Activated CD4-positive, alpha-beta T cell treated with anti-CD3 and anti-CD28 coated beads, Interleukin-2, amount 10 ng/mL, durations not matched to agents 7 days and 5 days (primary cell): ENCODE measurements at places on chromosomes 16 and 17. TPM values are rescaled to one million over a fixed set of nuclear protein-coding genes. Genes with fewer than 3 reads are reported as not detected.

The CDH15 gene
- not detected for total RNA-seq

The PRKCA gene
- total RNA-seq: 72.8 TPM

The NPIPA7 gene
- 14.0 TPM for total RNA-seq

The UTS2R gene
- not detected for total RNA-seq

The CDK3 gene
- total RNA-seq: 7.1 TPM

GRCh38 chr17:7712111-7712771, 5.3 kb upstream of the DNAH2 start:
- H3K27me3 ChIP-seq: peaks cover 50% of the 10 kb centered on the region
- no peak overlapping the region for H3K27ac ChIP-seq
- no peak for DNase-seq
- no peaks in the 10 kb centered on the region for H3K36me3 ChIP-seq
- H3K4me1 ChIP-seq: peaks cover 31% of the 10 kb centered on the region
- no peak overlapping the region for H3K4me3 ChIP-seq

GRCh38 chr16:85353839-85354685, 241.8 kb upstream of the CIBAR2 start:
- no peaks in the 10 kb centered on the region for H3K4me1 ChIP-seq
- no peak for DNase-seq
- H3K4me3 ChIP-seq: no peak overlapping the region
- no peak overlapping the region for H3K27ac ChIP-seq

DNA sequence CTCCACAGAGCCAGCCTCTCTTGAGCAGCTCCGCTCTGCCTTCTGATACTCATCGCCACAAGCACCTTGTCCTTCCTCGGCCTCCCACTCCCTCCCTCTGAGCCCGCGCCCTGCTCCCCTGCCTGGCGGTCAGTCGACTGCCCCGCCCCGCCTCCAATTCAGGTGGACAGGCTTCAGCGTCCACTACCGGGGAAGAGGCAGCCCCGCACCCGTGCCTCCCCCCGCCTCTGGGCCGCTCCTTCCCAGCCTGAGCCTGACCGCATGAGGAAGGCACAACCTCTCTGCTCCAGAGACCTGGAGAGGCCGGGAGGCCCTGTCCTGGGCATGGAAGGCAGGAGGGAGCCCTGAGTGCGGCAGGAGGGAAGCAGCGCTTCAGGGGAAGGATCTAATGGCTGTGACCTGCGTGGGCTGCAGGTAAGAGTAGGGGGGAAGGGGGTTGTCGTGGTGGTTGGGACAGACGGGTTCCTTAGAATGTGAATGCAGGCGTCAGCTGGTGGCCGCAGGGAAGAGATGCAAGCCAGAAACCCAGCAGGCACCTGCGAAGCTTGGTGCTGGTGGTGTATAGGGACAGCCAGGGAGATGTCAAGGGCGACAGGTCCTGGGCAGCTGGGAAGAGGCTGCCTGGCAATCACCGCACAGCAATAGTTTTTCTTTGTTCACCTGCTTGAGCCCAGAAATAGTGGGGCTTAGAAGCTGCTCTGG, 3.0 kb upstream of the SLC6A4 start:
- no peaks in the 10 kb centered on the region for H3K36me3 ChIP-seq
- DNase-seq: no peak
- H3K27me3 ChIP-seq: peaks cover 61% of the 10 kb centered on the region

DNA sequence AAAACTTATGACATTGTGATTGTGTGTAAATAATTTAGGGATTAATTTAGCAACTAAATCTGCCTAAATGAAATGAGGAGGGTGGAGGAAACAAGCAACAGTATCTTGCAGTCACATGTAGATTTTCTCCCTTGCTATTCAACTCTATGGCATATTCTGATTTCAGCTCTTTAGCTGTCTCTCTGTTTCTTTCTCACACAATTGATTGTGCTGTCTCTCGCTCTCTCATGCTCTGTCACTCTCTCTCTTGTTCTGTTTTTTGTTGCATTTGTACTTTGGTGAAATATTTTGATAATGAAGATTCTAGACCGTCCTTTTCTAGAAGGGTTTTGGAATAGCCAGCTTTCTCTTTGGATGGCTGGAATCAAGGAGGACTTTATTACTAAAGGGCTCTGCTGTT, 70.6 kb downstream of the BCAS3 start:
- no peak overlapping the region for H3K27ac ChIP-seq
- no peaks in the 10 kb centered on the region for H3K27me3 ChIP-seq
- no peak for DNase-seq
- H3K4me3 ChIP-seq: no peak overlapping the region
- H3K36me3 ChIP-seq: no peaks in the 10 kb centered on the region

GRCh38 chr16:11521055-11521454, 65.7 kb downstream of the LITAF start:
- H3K4me3 ChIP-seq: no peak overlapping the region
- no peak for DNase-seq
- no peaks in the 10 kb centered on the region for H3K4me1 ChIP-seq
- H3K36me3 ChIP-seq: peaks cover 3% of the 10 kb centered on the region

DNA sequence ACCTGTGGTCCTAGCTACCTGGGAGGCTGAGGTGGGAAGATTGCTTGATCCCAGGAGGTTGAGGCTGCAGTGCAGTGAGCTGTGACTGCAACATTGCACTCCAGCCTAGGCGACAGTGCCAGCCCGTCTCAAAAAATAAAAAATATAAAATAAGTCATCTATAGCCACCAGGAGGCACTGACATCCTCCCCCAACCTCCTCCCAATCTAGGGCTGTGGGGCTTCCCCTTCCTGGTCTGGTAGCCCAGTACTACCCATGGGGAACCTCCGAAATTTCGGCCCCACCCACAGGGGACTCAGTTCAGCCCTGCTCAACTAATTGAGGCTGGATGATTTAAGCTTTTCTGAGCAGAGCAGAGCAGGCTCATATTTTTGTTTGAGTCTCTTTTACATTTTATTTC, 3.2 kb downstream of the ZSCAN10 start:
- no peaks in the 10 kb centered on the region for H3K27me3 ChIP-seq
- DNase-seq: peak; percentile 74
- peaks cover 68% of the 10 kb centered on the region for H3K4me1 ChIP-seq
- H3K36me3 ChIP-seq: no peaks in the 10 kb centered on the region
- H3K27ac ChIP-seq: peak overlapping the region; percentile 80

GRCh38 chr17:37047631-37048104, 98.9 kb downstream of the AATF start:
- no peak overlapping the region for H3K27ac ChIP-seq
- peaks cover 12% of the 10 kb centered on the region for H3K4me1 ChIP-seq
- no peak overlapping the region for H3K4me3 ChIP-seq
- H3K27me3 ChIP-seq: no peaks in the 10 kb centered on the region
- H3K36me3 ChIP-seq: peaks cover 13% of the 10 kb centered on the region
